ENCODE measurements at places on chromosomes 11 and 22.

GRCh38 chr11:88415495-88415894, 78.0 kb upstream of the CTSC start:
- no peak for DNase-seq

DNA sequence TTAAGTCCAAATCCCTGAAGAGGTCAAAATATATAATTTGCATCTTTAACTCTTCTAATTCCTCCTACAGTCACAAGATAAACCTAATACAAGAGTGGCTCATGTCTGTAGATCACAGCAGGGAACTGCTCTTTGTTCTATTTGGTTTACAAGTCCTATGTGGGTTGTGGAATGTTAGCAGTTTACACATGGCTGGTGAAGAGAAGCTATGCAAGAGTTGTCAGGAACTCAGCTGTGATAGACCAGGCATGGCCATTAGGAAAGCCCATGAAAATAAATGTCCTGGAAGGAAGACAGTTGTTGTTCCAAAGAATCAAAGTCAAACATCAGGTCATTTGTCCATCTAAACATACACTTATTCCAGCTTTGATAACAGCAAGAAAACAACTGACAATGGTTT, 312.4 kb upstream of the PITPNB start:
- DNase-seq: no peak

DNA sequence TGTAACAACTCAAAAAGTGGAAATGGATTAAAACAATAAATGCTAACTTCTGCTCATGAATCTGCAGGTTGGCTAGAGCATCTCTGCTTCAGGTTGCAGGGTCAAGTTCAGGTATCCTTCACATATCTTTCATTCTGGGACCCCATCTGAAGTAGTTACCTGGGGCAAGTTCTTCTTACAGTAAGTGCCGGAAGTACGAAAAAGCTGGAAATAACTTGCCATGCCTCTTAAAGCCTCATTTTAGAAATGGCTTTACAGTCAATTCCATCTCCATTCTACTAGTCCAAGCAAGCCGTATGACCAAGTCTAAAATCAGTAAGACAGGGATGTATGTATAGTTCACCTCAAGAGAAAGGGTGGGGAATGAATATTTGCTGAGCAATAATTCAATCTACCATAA, 93.7 kb downstream of the FCHSD2 start:
- DNase-seq: no peak

DNA sequence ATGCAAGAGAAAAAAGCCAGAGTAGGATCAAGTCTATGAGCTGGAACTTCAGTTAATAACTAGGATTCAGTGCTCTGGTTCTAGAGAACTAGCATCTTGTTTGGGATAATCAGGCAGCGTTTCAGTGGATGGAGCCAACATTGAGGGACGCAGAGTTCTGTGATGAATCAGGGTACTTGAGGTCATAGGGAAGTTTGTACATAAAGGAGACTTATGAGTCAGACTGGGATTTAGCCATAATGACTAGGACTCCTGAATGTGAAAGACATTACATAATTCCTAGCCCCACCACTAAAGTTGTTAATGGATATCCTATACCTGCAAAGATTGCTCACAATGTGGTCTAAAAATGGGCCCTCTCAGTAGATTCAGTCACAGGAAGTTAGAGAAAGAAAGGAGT, 6.8 kb downstream of the SLN start:
- no peak for DNase-seq

GRCh38 chr11:106998116-106998915, 20.0 kb downstream of the GUCY1A2 start:
- DNase-seq: no peak

DNA sequence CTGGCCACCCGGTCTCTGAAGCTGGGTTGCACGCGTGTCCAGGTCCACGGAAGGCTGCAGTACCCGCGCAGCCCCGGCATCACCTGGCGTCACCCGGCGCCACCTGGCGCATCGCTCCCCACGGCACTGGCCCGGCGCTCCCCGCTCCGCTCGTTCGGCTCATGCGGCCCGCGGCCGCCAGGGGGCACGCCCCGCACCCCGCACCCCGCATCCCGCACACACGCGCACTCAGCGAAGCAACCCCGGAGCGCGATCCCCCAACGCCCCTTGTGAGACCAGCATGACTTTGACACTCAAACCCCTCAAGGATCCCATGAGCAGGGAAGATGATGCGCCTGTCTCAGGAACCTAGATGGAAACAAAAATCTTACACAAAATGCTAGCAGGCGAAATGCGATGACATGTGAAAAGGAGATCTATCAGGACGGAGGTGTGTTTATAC, 11.9 kb downstream of the B3GNT6 start:
- no peak for DNase-seq

DNA sequence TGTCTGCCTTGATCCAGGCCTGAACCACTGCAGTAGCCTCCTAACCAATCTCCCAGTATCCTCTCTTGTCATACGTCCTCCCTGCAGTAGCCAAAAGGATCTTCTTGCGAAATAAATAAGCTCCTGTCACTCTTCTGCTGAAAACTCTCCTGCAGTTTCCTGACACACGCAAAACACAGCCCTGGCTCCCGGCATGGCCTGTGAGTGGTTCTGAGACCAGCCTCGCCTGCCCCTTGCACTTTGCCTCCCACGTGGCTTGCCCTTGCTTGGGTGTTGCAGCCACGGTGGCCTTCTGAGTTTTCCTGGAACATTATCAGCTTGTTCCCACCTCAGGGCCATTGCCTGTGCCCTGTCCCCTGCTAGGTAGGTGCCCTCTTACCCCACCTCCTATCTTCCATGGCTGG, 7.2 kb downstream of the ZC3H7B start:
- no peak for DNase-seq

Data from posterior cingulate gyrus (tissue), 11 donors.